IPS-NIHi11 (cell line): ENCODE measurements at places on chromosomes 11 and 22.

- peak; percentile 95 for DNase-seq
Observed at GRCh38 chr22:28009272-28009827, 90.3 kb upstream of the PITPNB start.

- DNase-seq = no peak
Observed at GRCh38 chr22:31091106-31091975, 10.2 kb downstream of the SMTN start.

DNA sequence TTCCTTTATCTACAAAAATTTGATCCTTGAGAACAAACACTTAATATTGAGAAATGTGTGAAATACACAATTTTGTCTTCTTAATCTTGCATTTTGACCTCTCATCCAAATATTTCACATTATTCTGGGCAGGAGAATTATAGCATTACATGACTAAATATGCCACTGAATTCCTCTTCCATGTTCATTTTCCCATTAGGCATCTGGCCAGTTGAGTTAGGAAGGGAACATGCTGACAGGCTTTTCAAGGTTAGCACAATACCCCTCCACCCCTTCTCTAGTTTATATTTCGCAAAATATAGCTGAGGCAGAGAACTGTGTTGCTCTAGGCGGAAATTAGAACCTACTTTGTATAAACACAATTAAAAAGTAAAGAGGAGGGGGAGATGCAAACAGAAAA is 271.7 kb upstream of the ZC3H12C start:
- DNase-seq = no peak

DNA sequence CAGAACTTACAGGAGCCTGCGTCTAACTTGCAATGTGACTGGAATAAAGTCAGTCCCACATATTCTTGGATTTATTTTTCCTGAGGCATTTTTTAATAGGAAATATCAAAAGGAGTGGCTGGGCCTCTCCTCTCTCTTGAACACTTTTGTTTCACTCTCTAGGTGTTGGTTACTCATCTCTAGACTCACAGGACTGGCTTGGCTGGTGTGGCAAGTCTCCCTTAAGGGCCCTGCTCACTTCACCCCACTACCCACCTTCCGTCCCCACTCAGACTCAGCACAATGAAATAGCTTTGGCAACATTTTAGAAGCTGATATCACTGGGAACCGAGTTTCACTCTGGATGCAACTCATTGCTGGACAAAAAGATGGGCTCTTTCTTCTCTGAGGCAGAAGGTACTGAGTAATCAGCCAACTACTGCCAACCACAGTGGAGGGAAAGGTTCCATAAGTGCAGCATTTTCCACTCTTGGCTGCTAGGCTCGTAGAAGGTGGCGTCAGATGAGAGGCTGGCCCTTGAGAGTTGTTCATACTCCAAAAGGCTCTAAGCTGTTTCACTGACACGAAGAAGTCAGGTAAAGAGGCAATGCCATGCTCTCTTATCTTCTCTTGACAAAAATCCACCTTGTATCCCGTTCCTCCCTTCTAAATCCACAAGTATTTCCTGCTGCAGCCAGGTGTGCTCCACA is 390.6 kb downstream of the SOX6 start:
- DNase-seq = no peak

- DNase-seq = no peak
Observed at GRCh38 chr11:44771841-44772240, 45.1 kb downstream of the TSPAN18 start.

- no peak for DNase-seq
Observed at GRCh38 chr11:74057249-74058151, 48.6 kb upstream of the UCP3 start.

- no peak for DNase-seq
Observed at GRCh38 chr22:28779833-28780232, 7.3 kb downstream of the CCDC117 start.

DNA sequence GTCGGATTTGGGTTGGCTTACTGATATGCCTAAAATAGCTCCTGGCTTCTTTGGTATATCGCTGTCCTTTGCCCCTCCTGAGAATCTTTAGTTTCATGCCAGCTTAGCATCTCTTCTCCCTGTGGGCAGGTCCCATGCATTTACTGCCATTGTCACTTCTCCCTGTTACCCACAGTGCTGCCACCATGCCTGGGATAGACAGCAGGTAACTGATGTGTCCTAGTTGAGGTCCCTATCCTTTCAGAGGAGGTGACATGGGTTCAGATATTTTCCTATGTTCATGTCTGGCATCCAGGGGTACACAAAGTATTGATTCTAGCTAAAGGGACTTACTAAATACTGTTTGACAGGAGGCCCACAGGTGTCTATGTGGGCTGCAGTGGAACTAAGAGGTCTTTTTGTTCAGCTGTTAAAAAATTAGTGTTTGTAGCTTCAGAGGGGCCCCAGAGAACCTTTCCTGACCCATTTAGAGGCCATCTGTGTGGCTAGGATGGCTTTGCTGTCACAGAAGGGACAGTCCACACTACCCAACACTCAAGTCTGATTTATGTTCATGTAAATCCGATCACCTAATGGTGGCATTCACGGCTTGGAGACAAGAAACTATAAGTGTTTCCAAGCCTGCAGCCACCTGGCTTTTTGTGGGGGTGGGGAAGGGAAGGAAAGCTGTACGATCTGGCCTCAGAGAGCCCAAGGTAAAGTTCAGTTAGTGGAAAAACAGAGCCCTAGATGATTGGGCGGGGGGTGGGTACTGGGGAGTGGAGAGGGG is 8.5 kb downstream of the TIMP3 start:
- DNase-seq = no peak

- peak; percentile 72 for DNase-seq
Observed at GRCh38 chr22:46108564-46109473, 41.5 kb upstream of the PPARA start.

DNA sequence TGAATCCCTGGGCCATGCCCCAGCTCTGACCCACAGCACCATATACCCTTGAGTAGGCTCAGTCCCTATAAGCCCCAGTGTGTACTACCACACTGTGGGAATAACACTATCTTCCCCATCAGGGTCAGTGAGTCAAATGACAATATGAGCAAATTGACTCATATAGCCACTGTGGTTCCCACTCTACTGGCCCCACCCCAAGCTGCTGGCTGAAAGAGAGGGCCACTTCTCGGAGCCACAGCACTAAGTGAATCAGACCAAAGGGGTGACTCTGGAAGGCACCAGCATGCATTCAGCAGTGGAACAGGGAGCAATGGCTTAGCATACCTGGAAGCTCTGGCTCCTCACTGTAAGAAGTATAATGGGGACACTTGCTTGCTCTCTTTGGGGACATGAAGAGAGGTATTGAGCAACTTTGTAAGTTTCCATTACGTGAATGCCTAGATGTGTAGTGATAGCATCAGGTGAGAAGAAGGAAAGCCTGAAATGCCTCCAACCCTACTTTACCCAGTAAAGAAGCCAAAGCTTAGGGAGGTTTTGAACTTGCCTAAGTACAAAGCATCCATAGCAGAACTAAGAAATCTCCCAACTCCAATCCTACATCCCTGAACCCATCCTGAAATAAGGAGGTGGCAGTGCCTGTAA is 13.5 kb downstream of the CD59 start:
- no peak for DNase-seq

DNA sequence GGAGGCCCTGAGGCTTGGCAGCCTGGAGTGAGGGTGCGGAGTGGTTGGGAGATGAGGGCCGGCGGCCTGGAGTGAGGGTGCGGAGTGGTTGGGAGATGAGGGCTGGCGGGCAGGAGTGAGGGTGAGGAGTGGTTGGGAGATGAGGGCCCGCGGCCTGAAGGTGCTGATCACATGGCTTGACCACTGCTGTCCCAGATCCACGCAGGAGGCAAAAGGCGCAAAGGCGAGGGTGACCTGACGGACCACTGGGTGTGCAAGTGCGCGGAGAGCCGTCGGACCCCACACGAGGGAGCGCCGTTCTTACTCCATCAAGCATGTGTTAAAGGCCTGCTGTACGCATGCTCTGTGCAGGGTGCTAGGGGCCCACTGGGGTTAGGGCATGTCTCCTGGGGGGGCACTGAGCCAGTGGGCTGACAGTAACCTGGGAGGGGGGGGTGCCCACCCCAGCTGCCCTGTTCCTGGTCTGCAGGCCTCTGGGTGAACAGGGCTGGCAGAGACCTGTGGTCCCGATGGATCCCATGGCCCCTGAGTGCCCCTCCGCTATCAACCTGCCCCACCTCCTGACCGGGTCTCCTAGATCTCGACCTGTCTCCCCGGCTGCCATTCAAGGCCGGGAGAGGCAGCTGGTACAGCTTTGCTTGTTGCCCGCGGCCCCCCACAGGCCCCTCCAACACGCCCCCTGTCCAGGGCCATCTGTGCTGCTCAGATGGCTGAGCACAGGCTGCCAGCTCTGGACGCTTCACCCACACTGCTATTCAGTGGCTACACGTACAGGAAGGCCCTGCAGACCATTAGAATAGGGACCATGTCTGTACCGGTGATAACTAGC is 21.1 kb downstream of the MRGPRD start:
- DNase-seq = no peak

GRCh38 chr11:111566324-111566723 is 25.8 kb downstream of the LAYN start:
- no peak for DNase-seq

- no peak for DNase-seq
Observed at GRCh38 chr11:75476739-75477613, 44.0 kb upstream of the KLHL35 start.
